ENCODE measurements at places on chromosomes 12 and 14. TPM values are rescaled to one million over a fixed set of nuclear protein-coding genes. Genes with fewer than 3 reads are reported as not detected.

The TPH2 gene
- total RNA-seq, result not detected

The B3GNT4 gene
- 0.90 TPM for total RNA-seq

DNA sequence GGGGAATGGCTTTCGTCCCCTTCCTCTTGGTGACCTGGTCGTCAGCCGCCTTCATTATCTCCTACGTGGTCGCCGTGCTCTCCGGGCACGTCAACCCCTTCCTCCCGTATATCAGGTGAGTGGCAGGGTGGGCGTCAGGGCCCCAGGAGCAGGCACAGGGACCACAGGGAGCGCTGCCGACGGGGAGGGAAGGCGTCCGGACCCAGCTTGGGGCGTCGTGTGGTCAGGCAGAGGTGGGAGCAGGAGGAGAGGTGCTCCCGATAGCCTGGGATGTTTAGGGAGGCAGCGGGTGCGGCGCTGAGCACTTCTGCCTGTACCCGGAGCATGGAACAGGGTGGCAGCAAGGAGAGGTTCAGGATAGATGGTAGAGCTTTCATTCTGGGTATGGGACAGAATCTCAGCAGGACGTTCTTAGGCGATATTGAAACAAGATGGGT is 444 bp downstream of the DRAM1 start:
- DNase-seq, result no peak

DNA sequence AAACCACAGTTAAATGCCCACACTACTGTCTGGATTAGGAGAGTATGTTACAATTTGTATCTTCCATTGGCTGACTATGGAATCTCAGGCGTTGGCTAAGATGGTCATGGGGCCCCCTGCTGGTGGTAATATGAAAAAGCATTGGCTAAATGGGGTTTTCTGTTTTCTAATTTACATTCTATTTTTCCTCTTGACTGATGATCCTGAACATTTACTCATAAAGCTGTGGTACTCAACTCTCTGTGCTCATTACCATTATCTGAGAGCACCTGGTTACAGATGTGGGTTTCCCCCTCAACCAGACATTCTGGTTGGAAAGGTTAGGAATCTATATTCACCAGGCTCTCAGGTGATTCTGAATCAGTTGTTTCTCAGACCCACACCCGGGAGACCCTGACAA is 64.8 kb downstream of the WSCD2 start:
- no peak for DNase-seq

GRCh38 chr12:31759632-31760459 is 31.0 kb upstream of the AMN1 start:
- no peak for DNase-seq

The STAT6 gene
- 158 TPM for total RNA-seq

The IFNG gene
- 58,992 TPM for total RNA-seq

DNA sequence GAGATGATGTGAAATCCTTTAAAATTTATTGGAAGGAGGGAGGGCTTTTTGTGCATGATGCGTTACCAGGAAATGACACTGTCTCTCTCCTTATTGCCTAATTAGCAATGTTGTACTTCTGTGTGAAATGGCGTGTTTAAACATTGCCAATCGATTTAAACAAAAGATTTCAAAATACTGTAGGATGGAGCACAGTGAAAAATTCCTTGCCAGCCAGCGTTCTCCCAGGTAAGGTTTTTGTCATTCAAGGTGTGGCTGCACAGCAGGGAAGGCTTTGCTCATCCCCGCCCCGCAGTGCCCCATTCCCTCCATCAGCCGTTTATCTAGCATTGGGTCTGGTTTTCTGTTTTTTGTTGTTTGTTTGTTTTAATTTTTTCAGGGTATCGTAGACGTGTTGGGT is 137.3 kb downstream of the CACNA1C start:
- no peak for DNase-seq

- no peak for DNase-seq
Observed at GRCh38 chr12:70719672-70720420, 82.6 kb upstream of the PTPRB start.
